ENCODE measurements at places on chromosomes 12 and 14.

DNA sequence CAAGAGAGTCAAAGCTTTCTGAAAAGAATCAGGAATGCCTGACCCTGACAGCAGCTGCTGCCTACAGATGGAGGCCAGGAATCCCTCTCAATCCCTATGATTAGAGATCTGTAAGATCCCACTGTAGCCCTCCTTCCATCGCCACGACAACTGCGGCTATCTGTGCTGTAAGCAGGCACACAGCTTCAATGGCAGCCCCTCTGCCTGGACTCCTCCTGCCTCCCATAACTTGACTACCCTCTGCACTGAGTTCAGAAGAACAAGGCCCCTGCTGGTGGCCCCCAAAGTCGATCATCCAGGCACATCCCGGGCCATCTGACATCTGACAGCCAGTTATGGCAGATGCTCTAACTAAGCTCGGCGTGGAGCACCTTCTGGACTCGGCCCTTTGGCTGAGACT lies 2.9 kb downstream of the CLMN start:
- DNase-seq, result no peak

- no peak for DNase-seq
Observed at GRCh38 chr14:44833376-44834060, 128.2 kb downstream of the KLHL28 start.

DNA sequence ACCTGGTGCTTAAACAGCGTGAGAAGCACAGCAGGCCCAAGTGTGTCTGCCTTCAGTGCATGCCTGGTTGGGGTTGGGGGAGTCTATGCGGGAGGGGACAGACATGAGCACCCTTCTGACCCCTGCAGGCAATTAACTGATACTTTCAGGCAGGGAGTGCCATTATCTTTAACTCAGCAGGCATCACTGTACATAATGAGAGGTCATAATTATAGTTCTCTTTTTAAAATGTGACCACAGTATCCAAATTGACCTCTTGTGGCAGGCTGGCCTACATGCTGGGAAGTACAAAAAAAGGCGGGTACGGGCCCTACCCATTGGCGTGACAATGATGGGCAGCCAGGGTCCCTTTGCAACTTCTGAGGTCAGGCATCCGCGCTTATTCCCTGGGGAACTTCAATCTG lies 209.1 kb downstream of the FOXN3 start:
- DNase-seq, result no peak

- no peak for DNase-seq
Observed at GRCh38 chr12:39505023-39505422, 62.1 kb upstream of the KIF21A start.

- DNase-seq, result no peak
Observed at GRCh38 chr14:72237722-72238666, 305.8 kb downstream of the RGS6 start.

GRCh38 chr12:32995623-32996022 lies 99.0 kb upstream of the PKP2 start:
- no peak for DNase-seq

DNA sequence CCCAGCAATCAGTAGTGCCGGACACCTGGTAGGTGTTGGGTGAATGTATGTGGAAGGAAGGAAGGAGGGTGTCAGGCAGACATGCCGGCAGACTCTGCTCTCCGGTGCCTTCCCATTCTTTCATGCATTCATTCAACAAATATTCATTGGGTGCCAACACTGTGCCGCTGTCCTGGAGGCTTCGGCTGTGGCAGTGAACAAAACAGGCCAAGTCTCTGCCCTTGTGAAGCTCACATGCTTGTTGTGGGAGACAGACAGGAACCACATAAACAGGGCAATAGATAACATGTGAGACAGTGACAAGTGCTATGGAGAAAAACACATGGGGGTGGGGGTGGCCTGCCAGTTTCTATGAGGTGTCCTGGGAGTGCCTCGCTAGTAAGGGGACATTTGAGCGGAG lies 56.5 kb upstream of the ATF1 start:
- no peak for DNase-seq

- no peak for DNase-seq
Observed at GRCh38 chr12:38158428-38159091, 158.0 kb upstream of the ALG10B start.

- DNase-seq, result no peak
Observed at GRCh38 chr12:78145398-78145797, 314.7 kb downstream of the NAV3 start.

- DNase-seq, result no peak
Observed at GRCh38 chr12:49422114-49422513, 54.9 kb downstream of the SPATS2 start.

DNA sequence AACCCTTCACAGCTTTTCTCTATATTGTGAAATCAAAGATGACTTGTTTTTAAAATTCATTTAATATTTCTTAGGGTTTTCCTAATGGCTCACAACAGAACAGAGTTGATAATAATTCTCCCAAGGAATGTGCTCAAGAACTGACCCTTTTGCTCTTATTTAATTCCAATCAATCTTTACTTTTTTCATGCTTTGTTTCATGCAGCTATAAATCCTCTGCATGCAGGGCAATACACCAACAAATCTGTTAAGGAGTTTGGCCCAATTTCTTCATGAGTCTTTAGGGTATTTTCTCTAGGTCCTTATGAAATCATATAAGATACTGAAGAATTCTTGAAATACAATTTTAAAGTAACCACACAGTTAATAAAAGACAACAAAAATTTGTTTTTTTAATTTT lies 264.2 kb downstream of the SLC6A15 start:
- DNase-seq, result no peak

DNA sequence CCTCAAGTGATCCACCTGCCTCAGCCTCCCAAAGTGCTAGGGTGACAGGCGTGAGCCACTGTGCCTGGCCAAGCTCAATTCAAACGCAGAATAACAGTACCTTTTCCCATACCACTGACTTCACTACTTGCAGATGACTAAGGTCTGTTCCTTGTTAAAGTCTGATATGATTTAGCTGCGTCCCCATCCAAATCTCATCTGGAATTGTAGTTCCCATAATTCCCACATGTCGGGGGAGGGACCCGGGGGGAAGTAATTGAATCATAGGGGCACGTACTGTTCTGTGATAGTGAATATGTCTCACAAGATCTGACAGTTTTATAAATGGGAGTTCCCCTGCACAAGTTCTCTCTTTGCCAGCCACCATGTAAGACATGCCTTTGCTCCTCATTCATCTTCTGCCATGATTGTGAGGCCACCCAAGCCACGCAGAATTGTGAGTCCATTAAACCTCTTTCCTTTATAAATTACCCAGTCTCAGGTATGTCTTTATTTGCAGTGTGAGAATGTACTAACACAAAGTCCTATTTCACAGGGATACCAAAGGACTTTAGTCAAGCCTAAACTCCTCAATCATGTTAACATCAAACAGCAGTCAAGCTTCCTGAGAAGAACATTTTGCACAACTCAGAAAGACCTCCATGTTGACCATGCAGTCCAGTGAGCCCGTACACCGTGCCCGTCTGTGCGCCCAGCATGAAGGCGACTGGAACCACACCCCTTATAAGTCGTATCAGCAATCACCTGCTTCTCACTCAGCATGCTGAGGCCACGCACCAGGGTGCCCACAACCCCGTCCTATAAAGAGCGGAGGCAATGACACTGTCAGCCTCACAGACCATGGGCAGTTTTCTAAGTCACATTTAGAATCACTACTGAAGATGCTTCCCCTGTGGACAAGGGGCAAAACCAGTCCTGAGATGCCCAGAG lies 36.9 kb downstream of the FOXN3 start:
- no peak for DNase-seq

DNA sequence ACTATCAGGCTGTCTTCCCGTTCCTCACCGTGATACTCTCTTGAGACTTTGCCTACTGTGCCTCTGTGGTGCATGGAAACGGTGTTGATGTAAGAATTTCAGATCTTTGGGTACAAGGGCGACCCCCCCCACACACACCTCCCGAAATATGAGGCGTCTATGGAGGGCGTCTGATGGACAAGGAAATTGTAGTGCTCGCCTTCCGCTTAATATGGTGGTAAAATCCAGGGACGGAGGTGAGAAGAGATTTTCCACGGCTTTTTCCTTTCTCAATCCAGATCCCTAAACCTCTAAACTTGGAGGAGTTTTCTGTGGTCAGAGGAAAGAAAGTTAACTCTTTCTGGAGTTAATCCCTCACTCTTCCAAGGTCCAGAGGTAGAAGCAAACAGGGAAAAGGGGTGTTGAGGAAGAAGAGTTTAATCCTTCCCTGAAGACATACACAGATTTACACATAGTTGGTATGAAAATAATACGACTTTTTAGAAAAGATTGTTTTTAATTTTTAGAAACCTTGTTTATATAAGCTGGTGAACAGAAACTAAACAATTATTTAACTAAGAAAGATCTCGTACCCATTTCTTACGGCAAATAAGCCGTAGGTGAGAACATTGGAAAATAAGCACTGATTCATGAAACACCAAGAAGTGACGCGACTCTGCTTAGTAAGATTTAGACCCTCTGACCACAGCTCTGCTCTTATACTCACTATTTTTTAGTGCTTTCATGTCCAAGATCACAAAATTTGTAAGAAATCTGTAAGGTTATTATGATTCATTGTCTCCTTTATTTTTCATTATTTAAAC lies 23.1 kb upstream of the RNASE12 start:
- no peak for DNase-seq

DNA sequence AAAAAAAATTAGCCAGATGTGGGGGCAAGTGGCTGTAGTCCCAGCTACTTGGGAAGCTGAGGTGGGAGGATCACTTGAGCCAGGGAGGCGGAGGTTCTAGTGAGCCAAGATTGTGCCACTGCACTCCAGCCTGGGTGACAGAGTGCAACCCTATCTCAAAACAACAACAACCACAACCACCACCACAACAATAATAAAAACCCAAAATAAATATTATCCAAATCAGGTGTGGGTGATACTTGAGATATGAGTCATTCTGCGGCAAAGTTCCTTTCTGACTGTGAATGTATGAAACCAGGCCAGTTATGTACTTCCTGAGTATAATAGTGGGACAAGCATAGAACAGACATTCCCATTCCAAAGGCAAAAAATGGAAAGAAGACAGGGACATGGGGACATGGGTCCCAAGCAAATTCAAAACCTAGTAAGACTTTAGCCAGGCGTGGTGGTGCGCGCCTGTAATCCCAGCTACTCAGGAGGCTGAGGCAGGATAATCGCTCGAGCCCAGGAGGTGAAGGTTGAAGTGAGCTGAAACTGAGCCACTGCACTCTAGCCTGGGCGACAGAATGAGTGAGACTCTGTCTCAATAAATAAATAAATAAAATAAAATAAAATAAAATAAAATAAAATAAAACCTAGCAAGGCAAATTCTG lies 9.7 kb upstream of the ERC1 start:
- DNase-seq, result no peak

DNA sequence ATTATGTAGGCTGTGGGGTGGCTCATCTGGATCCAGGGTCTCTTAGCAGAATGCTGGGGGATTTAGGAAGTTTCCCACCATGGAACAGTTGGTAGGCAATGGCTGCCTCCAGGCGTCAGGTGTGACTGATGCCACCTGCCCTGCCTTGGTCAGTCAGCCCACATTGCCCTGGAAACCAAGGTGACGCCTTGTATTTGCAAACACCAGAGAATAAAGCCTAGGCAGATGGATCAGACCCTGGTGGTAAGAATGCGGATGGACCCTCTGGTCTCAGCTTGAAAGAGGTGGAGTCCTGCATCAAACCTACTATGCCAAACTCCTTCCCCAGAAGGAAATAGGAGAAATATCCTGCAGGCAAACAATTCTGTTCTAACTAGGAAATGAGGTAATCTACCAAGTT lies 38.2 kb downstream of the NCKAP5L start:
- DNase-seq, result no peak

DNA sequence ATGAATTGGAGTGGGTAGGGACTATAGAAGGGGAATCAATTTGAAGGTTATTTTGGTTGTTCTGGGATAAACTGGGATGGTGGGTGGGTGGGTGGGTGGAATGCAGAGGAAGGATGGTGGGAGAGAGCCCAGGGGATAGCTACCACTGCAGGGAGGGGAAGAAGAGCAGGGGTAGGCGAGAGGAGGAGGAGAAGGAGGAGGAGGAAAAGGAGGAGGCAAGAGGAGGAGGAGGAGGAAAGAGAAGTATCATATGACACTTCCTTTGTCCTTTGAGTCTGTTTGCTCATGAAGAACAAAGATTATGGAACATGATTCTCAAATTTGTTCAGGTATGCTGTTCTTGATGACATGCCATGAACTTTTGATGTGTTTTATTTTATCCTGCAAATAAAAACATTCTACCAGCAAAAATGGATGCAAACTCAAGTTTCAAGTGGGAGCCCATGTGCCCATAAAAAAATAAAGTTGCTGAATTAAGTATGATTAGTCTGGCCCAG lies 4.1 kb upstream of the BEST3 start:
- no peak for DNase-seq

- DNase-seq, result no peak
Observed at GRCh38 chr12:34398706-34399630, 376.7 kb downstream of the ALG10 start.

- DNase-seq, result peak; percentile 26
Observed at GRCh38 chr14:60092526-60092920, 800 bp downstream of the PCNX4 start.

GRCh38 chr14:99946652-99947489 lies 118.4 kb upstream of the EVL start:
- peak; percentile 40 for DNase-seq

DNA sequence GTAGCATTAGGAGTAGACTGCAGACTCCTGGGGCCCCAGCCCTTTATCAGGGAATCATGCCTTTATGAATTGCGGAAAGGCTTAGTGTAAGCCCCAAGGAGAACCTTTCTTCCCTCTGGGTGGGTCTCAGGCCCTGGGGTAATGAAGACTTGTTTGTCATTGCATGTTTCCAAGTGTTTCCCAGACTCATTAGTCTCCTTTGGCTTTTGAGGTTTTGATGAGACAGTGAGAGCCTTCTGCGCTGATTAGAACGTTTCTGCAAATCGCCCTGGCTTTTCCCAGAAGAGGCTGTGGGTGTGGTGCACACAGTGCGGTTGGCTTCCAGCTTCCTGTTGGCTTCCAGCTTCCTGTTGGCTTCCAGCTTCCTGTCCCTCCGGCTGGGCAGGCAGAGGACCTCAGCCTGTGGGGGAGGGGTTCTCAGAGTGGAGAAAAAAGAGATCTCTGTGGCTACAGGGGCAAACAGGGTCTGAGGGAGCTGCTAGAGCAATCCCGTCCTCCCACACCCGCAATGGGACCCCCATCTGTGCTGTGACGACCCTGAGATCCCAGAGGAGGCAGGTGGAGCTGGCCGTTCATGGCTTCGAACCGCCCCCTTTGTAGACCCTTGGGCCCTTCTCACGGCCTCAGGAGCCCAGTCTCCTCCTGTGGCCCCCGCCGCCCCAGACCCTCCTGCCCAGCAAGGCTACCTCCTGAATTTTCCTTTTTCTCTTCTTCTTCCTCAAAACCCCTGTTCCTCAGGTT lies 42.1 kb downstream of the GPR68 start:
- DNase-seq, result no peak

- DNase-seq, result no peak
Observed at GRCh38 chr12:53890081-53890480, 48.5 kb upstream of the HOXC13 start.

DNA sequence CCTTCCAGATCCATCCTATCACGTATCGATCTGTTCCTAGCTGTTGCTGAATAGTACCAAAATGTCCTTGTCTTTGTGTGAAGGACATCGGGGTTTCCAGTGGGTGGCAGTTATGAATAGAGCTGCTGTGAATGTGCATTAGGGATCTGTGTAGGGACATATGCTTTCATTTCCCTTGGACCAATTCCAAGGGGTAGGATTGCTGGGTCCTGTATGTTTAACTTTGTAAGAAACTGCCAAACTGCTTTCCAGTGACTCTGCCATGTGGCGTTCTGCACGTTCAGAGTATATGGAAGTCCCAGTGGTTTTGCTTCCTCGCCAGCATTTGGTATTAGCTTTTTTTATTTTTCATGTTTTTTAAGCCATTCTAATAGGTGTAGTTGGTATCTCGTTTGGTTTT lies 28.6 kb downstream of the PACS2 start:
- no peak for DNase-seq

Measured in NCI-H1105 (cell line).